NCI-H2081 (cell line): ENCODE measurements at places on chromosomes 4 and X.

GRCh38 chr4:6225469-6225868 lies 25.1 kb upstream of the JAKMIP1 start:
- no peak for DNase-seq

DNA sequence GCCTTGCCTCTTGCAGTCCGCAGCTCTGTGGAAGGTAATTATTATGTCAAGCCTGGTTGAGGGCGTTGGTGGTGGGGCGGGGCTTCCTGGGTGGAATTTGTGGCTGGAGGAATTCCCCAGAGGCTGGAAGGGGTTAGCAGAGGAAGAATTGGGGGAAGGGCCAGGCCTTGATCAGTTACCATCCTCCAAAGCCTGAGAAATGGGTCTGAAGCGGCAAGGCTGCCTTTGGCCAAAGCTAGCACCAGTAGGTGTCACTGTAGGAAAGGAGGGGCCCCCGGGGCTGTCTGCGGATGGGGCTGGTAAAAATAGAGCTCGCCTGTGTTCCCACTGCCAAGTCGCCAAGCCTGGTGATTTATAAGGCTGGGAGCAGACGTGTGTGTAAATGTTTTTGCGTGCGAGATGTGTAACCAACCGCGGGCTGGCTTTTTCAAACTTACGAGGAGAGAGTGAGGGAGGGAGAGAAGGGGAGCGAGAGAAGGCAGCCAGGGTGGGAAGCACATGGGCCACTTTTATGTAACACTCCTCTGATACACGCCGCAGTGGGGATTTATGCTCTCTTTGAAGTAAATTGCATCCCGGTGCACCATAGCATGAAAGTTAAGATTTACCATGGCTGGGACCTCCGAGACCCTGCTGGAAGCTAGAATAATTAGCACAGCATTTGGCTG lies 367.0 kb downstream of the BCOR start:
- peak; percentile 80 for DNase-seq

- no peak for DNase-seq
Observed at GRCh38 chr4:26094911-26095310, 180.9 kb downstream of the SMIM20 start.

- DNase-seq: no peak
Observed at GRCh38 chr4:26135331-26135730, 185.5 kb upstream of the RBPJ start.

DNA sequence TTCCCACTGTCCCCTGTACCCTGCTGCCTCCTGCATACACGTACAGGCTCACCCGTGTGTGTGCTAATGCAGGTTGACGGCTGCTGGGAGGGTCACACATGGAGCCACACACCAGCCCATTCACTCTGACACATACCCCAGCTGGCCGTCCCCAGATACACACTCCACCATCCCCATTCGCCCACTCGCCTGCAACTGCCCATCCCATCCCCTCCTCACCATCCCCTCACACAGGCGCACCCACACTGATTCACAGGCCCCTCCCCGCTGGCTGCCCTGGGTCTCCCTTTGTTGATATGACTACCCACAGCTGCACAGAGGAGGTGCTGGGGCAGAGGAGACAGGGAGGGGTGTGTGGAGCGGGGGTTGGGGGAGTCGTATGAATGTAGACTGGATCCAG lies 25.7 kb downstream of the PJA1 start:
- DNase-seq: no peak

GRCh38 chrX:21503593-21503992 lies 129.4 kb downstream of the CNKSR2 start:
- no peak for DNase-seq

DNA sequence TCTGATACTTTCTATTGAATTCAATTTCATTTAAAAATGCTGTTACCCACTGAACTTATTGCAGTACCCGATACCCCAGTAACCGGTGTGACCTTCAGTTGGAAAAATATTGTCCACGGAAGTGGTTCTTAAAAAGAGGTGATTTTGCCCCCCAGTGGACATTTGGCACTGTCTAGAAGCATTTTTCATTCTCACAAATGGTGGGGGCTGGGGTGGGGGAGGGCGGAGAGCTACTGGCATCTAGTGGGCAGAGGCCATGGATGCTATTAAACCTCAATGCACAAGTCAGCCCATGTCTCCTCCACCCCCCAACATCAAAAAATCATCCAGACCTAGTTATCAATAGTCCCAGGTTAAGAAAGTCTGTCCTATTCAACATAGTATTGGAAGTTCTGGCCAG lies 19.6 kb upstream of the CHM start:
- DNase-seq: no peak

GRCh38 chr4:46032056-46032455 lies 91.8 kb downstream of the GABRG1 start:
- no peak for DNase-seq
